ENCODE measurements at places on chromosomes 3 and 15.

DNA sequence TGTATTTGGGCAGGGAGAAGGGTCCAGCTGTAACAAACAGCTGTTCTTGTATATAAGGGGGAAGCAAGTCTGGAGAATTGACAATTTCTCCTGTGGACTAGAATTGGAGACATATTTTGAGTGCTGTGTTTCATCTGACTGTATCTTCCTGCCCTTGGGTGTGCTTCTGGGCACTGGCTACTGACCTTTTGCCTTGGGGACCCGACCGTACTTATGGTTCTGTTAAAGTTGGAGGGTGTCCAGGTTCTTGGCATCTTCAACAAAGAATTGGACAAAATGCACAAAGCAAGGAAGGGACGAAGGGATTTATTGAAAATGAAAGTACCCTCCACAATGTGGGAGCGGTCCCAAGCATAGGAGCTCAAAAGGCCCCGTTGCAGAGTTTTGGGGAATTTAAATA is 31.0 kb downstream of the MAP2K1 start:
- DNase-seq = no peak

DNA sequence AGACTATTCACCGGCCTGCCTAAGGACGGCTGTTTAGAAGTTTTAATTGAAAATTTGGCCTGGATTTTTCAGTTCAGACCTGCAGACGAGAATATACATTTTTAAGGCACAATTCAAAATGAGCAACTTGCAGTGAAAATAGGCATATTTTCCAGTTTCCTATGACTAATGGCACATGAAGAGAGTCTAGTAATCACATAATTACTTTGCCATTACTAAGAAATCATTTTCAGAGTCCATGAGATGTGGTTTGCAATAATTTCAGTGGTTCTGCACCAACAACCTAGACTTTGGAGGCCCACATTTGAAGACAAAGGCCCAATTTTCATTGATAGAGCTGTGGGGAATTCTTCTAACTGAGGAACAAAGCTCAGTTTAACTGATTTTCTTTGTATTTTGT is 205.3 kb downstream of the SOX2 start:
- no peak for DNase-seq

- peak; percentile 5 for DNase-seq
Observed at GRCh38 chr15:59678620-59679019, 10.5 kb downstream of the BNIP2 start.

GRCh38 chr3:23836536-23837230 is 30.9 kb downstream of the UBE2E1 start:
- no peak for DNase-seq

GRCh38 chr3:160027541-160028195 is 39.0 kb downstream of the IL12A start:
- DNase-seq = peak; percentile 93

DNA sequence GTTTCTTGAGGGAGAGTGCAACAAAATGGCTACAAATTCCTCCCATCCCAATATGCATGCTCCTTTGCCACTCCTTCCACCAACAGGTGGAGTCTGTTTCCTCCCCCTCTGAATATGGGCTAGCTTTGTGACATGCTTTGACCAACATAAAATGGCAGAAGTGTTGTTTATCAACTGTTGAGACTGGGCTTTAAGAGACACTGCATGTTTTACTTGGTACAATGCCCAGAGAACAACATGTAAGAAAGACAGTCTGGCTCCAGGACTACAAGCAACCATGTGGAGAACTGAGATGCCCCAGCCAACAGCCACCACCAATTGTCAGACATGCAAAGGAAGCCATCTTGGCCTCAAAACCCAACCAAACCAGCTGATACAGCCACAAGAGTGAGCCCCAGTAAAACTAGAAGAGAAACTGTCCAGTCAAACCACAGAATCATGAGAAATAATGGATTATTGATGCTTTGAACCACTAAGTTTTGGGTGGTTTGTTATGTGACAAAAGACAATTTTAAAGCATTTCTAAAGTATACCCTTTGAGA is 40.5 kb downstream of the NUDT16 start:
- DNase-seq = no peak

- DNase-seq = no peak
Observed at GRCh38 chr3:174111776-174112175, 714.2 kb downstream of the NLGN1 start.

DNA sequence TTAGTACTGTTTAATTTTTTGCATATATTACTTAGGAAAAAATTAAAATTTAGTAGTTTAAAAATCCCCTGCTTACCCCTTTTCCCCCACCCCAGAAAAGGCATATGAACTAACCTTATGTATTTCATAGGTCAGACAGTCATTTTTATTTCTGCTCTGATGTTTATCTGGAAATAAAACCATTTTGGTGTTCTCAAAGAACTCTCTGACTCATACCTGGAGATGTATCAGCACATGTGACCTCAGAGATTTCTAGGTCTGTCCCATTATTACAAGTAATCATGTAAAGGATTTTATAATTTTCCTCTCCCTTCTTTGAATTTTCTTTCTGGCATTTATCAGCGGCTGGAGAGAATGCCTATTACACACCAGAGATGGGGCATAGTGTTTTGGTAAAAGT is 14.1 kb upstream of the CCR8 start:
- peak; percentile 63 for DNase-seq

GRCh38 chr15:36632226-36632625 is 52.8 kb downstream of the CDIN1 start:
- DNase-seq = no peak

DNA sequence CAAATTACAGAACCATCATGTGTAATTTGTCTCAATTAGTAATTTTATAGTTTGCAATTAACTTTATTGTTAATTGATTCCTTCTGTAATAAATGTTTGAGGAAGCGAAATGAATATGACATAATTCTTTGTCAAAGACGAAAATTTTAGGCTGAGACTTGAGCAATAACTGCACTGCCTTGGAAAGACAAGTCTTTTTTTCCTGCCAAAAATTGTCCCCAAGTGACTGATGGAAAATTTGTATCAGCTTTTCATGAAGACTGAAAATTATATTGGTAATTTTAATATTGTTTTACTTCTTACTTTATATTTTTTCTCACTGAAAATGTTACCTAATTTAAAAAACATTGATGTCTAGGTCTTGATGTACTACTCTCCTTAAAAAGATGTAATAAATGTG is 622.6 kb downstream of the NLGN1 start:
- DNase-seq = no peak

DNA sequence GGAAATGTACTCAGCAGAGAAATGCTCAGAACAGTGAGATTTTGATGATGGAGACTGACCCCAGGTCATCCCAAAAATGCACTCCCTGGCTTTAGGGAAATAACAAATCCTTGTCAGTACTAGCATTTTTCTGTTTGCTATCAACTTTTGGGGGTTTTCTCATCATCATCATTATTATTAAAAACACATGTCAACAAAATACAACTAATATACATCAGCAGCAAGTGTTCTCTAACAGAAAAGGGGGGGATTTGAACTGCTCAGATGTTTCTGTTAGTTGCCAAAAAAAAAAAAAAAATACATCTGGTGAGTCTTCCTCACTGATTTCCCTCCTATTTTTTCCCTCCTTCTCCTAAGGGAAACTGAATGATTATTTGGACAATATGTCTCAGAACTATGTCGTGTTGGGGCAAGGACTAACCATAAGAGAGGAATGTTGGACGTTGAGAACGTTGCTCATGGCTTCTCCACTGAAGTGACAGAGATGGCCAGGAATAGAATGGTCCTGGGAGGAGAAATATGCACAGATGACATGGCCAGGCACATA is 230.0 kb upstream of the MCTP2 start:
- no peak for DNase-seq

GRCh38 chr15:40953713-40954074 is 423 bp downstream of the CHAC1 start:
- DNase-seq = no peak

- no peak for DNase-seq
Observed at GRCh38 chr3:120368172-120368571, 19.0 kb upstream of the LRRC58 start.

- DNase-seq = no peak
Observed at GRCh38 chr15:35000511-35000910, 12.4 kb upstream of the ZNF770 start.

DNA sequence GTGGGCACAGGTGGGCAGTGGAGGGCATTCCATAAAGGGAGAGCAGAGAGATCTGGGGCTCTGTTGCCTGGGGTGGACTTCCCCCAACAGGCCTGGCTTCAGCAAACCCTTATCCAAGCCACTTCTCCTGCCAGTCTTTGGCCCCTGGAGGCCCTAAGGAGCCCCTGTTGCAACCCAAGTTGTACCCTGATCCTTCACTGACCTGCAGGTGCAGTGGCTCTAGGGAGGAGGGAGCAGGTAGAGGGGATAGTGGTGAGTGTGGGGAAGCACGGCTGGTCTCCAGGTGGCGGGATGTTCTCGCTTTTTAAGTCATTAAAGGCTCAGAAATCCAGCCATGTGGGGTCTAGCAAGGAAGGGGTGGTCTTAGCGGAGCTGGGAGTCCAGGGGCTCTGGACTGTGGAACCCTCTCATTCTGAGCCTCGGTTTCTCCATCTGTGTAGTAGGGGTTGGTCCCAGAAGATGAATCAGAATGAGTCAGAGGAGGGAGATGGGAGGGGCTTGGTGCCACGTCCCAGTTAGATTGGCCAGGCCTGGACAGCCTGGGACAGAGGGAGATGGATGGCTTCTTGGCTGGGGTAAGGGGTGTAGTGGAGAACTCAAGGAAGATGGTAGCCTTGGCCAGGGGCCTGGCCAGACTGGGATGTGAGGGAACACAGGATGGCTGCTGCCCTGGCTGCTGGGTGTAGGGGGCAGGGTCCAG is 2.6 kb downstream of the ZBTB47 start:
- DNase-seq = no peak

GRCh38 chr3:142987080-142987700 is 14.2 kb upstream of the U2SURP start:
- peak; percentile 47 for DNase-seq

DNA sequence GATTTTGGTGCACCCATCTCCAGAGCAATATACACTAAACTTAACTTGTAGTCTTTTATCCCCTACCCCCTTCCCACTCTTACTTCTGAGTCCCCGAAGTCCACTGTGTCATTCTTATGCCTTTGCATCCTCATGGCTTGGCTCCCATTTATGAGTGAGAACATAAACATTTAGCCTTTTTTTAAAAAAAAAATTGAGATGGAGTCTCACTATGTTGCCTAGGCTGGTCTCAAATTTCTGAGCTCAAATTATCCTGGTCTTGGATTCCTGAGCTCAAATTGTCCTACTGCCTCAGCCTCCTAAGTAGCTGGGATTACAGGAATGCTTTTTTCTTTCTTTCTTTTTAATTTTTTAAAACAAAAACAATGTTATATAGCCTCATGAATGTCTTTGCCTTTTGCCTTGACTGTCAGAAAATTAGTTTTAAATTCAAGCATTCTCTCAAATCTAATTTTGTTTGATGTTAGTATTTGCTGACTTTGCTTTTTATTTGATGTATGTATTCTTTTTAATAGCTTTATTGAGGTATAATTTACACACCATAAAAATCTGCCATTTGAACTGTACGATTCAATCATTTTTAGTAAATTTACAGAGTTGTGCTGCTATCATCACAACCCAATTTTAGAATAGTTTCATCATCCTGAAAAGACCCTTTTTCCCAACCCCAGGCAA is 46.9 kb downstream of the NFKBIZ start:
- DNase-seq = no peak

DNA sequence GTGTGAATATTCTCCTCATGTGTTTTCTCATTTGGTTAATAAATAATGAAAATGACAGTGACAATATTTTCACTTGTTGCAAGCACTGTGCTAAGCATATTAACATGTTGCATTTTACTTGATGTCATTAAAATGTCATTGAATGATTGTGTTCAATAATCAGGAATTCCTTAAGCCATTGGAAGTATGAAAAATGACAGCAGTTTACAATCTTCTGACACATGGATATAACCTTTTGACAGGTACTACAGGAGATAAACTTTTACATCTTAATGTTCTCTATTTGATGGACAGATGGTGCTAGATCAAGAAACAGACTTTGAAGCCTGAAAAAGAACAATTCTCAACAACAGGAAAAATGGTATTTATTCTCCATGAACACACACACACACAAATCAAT is 1138.3 kb downstream of the ROBO2 start:
- no peak for DNase-seq

DNA sequence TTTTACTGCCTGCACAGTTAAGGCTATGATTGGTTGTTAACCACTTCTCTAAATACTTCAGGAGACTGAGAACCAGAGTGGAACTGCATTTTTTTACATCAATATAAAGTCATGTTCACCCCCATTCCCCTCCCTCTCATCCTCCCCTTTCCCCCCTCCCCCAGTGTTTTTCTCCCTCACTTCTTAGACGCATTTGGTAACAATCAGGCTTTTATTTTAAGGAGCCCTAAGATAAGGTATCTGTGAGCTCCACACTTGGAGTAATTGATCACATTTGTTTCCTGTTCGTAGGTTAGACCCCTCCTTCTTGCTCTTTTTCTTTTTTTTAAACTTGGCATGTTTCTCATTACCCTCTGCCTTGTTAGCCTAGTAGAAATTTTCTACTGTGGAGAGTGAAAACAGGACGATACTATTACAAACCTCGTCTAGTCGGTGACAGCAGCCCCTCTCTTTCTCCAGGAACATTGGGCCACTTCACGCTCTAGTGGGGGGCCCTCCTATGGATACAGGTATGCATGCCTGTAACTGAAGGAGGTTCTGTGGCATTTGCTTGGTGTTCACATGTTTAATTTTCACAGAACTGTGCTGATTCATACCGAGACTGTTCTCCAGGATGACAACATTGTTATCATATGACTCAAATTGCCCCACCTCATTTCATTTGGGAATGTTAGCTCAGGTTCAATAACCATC is 314.4 kb downstream of the MECOM start:
- DNase-seq = peak; percentile 23

DNA sequence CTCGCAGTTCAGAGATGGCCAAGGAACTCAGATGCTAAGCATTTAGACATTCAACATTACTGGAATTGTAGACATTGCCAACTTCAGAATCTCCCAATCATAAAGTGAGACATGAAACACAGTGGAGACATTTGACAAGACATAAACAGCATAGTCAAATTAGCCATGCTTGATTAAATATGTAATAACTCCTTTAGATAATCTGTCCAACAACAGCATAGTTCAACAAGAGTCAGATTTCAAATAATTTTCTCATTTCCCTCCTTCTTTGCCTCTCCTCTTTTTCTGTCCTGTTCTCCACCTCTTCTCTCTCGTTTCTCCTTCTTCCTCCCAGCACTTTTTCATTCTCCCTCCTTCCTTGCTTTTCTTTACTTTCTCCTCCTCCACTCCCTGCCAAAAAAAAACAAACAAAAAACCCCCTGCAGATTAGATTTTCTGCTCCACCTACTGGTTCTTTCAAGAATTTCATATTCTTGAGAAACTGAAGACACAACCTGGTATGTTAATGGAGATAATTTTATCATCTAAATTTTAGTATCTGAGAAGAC is 20.2 kb downstream of the CPOX start:
- peak; percentile 51 for DNase-seq

DNA sequence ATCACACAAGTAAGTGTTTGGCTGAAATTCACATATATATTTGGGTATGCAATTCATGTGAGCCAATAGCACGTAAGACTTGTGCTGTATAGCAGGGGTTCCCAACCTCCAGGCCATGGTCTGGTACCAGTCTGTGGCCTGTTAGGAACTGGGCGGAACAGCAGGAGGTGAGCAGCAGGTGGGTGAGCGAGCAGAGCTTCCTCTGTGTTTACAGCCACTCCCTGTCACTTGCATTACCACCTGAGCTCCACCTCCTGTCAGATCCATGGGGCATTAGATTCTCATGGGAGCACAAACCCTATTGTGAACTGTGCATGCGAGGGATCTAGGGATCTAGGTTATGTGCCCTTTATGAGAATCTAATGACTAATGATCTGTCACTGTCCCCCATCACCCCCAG is 59.7 kb downstream of the MAP3K13 start:
- no peak for DNase-seq

GRCh38 chr3:190481779-190482178 is 32.1 kb upstream of the TMEM207 start:
- DNase-seq = no peak

All from activated CD4-positive, alpha-beta T cell treated with anti-CD3 and anti-CD28 coated beads, Interleukin-10, Interleukin-2, amounts not matched to agents 100 ng/mL and 50 ng/mL, durations not matched to agents 16 hours and 8 hours (primary cell).